ENCODE measurements at places on chromosomes 1 and 21.

GRCh38 chr1:91608876-91609275 is 108.2 kb downstream of the CDC7 start:
- no peak for DNase-seq

- no peak for DNase-seq
These were observed 14.3 kb upstream of the LSM10 start for GRCh38 chr1:36411674-36412648.

DNA sequence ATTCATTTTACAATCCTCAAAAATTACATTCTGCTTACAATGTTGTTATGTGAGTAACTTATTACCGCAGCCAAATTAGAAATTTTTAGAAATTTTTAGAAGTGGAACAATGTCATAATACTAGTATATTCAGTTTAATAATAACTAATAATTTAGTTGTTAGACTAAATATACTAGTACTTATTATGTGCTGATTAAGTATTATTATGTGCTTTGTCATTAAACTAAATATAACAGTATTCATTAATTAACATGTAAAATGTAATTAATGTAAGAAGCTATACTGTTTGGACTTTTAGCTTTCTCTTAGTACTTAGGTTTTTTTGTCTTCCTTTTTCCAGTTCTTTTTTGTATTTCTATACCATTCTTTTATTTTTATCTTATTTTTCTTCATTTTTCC is 15.3 kb downstream of the ODR4 start:
- no peak for DNase-seq

DNA sequence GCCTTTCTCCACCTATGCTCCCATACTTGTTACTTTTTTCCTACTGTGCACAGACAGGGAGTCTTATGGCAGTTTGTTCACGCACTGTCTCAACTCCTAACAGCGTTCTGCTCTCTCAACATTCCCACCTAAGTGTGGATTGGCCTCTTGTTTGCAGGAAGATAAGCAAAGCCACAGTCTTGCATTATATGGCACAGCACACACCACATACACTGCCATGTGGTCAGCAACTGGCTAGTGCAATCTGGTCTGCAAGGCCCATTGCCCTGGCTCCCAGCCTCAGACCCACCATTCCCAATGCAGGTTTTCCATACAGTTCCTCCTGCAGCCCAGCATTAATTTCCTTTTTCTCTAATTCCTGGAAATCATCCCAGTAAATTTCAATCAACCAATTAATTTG is 38.3 kb upstream of the LAMC2 start:
- no peak for DNase-seq

DNA sequence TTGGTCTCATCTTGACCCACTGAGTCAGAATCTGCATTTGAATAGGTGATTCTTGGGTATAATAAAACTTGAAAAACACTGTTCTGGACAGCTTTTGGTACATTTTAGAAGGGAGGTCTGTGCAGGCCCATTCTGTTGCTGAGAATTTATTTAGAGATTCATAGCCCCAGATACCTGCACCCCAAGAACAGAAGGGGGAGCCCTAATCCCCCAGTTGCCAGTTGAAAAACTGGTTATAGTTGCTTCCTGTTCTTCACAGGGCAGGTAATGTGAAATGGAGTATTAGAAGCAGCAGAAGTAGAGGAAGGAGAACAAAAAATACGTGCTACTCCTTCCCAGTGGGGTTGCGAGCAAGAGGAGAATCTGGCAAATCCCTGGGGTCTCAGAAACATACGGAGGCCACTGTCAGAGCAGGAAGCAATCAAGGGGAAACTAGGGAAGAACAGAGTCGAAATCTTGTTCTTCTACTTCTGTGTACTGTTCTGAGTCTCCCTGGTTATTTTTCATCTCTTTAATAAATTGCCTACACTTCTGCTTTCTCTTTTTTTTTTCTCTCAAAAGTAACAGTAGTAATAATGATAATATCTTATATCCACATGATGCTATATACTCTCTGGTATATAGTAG is 4.6 kb upstream of the CLCA2 start:
- peak; percentile 37 for DNase-seq

- no peak for DNase-seq
These were observed 3.2 kb upstream of the PRXL2B start for GRCh38 chr1:2583331-2583791.

DNA sequence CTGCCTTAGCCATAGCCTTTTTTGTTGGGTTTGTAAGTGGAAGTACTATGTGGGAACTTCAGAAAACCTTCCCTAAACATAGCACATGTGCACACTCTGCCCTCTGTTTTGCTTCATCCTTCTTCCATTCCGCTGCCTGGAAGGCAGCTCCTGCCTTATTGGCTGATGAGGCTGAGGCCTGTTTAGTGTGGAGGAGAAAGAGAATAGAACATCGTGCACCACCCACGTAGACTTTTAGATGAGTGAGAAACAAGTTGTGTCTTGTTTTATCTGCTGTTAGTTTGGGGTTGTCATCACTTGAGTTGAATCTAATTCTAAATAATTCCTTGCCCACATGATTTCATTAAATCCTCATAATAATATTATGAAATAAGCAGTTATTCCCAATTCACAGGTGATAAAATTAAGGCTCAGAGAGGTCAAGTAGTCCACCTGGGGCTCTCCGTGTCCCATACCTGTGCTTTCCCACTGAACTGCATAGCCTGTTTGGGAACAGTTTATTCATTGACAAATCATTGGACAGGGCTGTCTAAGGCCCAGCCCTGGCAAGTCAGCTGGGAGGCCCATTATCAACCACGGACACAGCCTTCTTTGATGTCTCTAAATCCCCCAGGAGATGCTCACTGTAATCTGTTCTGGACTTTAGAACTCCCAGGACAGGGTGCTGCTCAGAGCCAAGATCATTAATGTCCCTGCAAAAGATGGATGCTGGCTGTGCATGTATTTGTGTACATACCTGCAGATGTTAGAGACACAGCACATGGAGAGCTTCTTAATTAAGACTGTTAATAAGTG is 93.0 kb downstream of the ABCA4 start:
- no peak for DNase-seq

DNA sequence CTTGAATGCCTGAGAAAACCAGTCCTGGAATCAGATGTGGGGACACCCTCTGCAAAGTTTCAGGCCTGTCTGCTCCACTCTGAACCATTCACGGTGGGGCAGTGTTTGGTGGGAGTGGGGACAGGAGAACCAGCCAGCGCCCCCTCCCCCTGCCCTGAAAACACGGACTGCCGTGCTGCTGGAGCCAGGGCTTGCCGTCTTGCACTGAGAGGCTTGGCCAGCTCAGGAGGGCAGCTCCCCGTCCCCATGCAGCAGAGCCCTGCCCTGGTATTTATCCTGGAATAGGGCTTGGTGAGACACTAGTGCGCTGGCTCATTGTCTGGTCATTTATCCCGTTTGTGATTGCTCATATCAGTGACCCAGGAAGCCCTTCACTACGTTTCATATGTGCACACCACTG is 3.9 kb downstream of the S100B start:
- DNase-seq = no peak

- no peak for DNase-seq
These were observed 206.9 kb upstream of the LMO4 start for GRCh38 chr1:87121711-87122163.

GRCh38 chr1:235127732-235128455 is 743 bp downstream of the TOMM20 start:
- no peak for DNase-seq

GRCh38 chr1:194825382-194825781 is 1639.0 kb upstream of the B3GALT2 start:
- DNase-seq = no peak

- DNase-seq = no peak
These were observed 117.8 kb downstream of the HHAT start for GRCh38 chr1:210446479-210446878.
